Activated CD4-positive, alpha-beta T cell treated with anti-CD3 and anti-CD28 coated beads, Interleukin-2, amount 10 ng/mL, durations not matched to agents 7 days and 5 days (primary cell): ENCODE measurements at places on chromosomes 12 and 14. TPM values are rescaled to one million over a fixed set of nuclear protein-coding genes. Genes with fewer than 3 reads are reported as not detected.

PTPRQ gene
- not detected for total RNA-seq

SPSB2 gene
- total RNA-seq = 15.4 TPM

DPF3 gene
- total RNA-seq = 7.4 TPM

PAPLN gene
- total RNA-seq = 0.30 TPM

CD27 gene
- 134 TPM for total RNA-seq

PAH gene
- total RNA-seq = not detected

CD69 gene
- 71.6 TPM for total RNA-seq

SYNDIG1L gene
- not detected for total RNA-seq

LRRIQ1 gene
- total RNA-seq = not detected

RASSF9 gene
- total RNA-seq = not detected

BIN2 gene
- total RNA-seq = 226 TPM

MYO1H gene
- total RNA-seq = not detected

DNA sequence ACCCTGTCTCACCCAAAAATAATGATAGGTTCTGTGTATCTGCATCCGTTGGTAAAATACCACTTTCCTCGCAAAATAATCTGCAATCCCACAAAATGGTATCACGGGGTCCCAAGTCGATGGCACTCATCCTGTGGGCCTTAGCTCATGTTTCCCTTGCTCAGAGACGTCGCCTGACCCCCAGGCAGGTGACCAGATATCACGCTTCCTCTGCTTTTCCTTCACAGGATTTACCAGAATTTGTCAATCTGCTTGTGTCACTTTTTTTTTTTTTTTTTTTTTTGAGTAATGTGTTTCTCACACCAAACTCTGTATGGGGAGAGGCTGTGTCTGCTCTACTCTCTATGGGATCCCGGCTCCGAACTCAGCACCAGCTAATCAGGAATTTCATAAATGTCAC lies 162.7 kb downstream of the PRKCH start:
- DNase-seq = no peak

DNA sequence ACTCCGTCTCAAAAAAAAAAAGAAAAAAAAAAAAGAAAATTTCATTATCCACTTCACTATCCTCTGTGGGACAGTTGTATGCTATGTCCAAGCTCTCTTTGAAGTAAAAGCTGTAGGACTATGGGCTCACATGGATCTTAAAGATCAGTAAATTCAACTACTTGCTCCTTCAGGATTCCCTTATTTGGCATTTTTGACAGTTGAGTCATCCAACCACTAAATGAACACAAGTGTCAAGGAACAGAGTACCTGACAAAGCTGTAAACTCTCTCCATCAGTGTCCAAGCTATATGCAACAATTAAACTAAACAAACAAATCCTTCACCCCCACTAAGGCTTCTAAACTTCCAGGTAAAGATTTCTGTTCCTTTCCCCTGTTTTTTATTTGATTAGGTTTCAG lies 177.0 kb downstream of the CEP128 start:
- no peak for DNase-seq

DNA sequence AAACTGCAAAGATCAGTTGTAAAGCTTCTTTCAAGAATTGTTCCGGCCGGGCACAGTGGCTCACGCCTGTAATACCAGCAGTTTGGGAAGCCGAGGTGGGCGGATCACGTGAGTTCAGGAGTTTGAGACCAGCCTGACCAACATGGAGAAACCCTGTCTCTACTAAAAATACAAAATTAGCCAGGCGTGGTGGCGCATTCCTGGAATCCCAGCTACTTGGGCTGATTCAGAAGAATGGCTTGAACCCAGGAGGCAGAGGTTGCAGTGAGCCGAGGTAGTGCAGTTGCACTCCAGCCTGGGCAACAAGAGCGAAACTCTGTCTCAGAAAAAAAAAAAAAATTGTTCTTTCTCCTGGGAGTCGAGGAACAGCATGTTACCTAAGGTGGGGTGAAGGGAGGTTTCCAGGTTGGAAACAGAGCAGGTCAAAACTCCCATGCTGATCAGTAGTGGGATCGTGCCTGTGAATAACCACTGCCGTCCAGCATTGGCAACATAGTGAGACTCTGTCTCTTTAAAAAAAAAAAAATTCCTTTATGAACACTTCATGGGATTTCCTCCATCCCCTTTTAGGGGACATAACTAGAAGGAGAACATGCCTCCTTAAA lies 13.9 kb downstream of the FBXO34 start:
- no peak for DNase-seq

- no peak for DNase-seq
Measured at GRCh38 chr12:32989705-32990104, 93.1 kb upstream of the PKP2 start.

DNA sequence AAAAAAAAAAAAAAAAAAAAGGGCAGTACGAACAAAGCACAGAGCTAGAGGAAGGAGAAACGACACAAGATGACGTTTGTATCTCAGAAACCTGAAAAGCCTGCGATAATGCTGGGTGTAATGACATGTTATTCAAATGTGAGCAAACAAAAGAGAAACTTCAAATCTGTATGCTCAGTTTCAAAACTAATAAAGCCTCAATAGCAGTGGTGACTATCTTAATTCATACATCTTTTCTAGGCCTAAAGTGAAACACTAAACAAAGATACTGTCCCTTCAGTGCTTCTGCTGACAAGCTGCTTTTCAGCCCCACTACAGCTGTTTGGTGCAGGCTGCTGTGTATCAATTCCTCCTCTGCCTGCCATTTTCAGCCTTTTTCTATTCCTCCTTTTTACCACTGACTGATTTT lies 15.8 kb downstream of the ITPR2 start:
- no peak for DNase-seq

GRCh38 chr12:80681786-80682185 lies 25.6 kb upstream of the MYF6 start:
- DNase-seq = no peak

GRCh38 chr12:25839470-25839869 lies 119.0 kb upstream of the RASSF8 start:
- DNase-seq = no peak

GRCh38 chr12:79098530-79098929 lies 234.0 kb downstream of the SYT1 start:
- no peak for DNase-seq

DNA sequence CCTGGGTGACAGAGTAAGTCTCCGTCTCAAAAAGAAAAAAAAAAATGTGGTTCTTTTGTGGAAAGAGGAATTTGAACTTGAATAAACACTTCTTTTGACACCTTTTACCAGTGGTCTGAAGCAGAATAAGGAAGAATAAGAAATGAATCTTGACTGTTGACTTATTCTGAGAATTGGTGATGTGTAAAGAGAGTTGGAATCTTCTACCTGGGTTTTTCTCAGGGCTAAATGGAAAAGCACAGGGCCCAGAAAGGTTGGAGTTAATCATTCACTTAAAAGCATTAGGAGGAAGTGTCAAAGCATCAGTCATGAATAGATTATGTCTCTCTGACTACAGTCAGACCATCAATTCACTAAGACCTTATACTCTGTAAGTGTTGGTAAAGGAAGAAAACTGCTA lies 13.9 kb downstream of the PNMA1 start:
- no peak for DNase-seq

DNA sequence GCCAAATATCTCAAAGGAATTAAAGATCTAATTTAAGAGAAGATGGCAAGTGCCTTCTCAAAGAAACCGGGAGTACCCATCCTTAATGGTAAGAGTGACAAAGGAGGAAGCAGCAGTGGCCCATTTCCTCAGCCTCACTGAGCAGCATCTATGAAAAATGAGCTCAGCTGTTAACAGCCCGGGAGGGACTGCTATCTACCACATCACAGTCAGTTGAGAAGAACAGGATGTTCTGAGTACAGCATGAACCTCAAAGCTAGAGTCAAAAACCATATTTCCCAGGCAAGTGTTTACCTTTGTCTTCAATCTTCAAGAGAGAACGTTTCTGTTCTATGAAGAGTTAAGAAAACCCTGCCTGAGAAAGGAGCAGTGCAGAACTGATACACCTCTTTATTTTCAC lies 115.0 kb downstream of the BTG1 start:
- DNase-seq = peak; percentile 74

GRCh38 chr12:53070877-53071492 lies 8.2 kb downstream of the SPRYD3 start:
- no peak for DNase-seq

DNA sequence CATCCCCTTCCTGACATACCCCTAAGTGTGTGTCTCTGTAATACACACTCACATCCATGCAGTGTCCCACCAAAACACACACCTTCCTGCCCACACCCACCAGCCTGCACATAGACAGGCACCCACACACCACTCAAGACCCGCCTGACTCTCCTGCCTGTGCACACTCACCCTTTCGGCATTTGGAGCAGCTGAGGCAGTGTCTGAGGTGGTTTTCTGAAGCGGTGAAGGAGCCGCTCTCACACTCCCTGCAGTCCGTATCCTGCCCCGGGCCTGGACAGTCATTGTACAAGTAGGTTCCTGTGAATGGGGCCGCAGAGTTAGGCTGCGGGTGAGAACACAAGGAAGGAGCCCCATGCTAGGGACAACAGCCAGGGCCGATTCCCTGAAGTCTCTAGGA lies 8.3 kb downstream of the TNFRSF1A start:
- DNase-seq = no peak

GRCh38 chr12:41577995-41578394 lies 389.9 kb downstream of the PDZRN4 start:
- DNase-seq = no peak

GRCh38 chr12:66302827-66303169 lies 505 bp downstream of the HELB start:
- no peak for DNase-seq

DNA sequence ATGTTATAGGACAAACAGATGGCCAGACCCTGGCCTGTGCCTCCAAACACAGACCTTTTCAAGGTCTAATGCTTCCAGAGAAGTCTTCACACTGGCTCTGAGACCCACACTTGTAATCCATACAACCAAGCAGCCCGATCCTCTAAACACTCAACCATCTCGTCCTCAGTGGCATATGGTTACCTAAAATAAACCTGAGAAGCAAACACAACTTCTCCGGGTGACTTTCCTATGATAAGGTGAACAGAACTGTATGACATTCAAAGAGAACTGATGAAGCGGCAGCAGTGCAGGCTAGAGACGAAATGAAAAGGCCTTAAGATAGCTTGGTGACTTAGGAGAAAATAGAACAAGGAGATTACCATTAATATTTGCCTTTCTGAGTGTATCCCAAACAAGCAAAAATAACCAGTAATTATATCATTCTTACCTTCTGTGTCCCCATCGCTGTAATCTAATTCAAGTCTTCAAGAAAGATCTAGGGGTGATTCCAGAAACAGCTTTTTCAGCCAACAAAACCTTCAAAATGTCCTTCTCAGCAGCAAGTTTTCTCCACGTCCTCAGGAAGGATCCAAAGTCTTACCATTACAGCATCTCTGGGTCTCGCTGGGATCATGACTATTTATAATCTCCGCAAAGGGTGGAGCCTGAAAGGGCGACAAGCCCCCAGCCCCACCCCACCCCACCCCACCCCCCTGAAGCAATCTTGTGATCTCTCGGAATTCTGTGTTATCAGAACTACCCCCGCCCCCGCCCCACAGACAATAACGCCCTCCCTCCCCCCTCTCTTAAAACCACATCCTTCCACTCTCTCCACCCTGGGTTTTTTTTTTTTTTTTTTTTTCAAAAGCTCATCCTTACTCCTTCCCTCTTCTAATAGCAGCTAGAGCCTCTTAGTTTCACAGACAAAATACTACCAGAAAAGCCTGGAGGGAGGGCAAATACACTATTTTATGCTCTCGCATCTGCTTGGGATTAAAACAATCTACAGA lies at the start of gene SLC2A3:
Gene SLC2A3, minus strand, starts transcription at position 598 of the 992 bp plus-strand sequence. Its CDS starts 153 bp downstream, at position 445.
- DNase-seq = peak; percentile 89

GRCh38 chr12:77592836-77593235 lies 237.9 kb upstream of the NAV3 start:
- no peak for DNase-seq

- DNase-seq = no peak
Measured at GRCh38 chr12:52673217-52673616, 7.0 kb downstream of the KRT1 start.

DNA sequence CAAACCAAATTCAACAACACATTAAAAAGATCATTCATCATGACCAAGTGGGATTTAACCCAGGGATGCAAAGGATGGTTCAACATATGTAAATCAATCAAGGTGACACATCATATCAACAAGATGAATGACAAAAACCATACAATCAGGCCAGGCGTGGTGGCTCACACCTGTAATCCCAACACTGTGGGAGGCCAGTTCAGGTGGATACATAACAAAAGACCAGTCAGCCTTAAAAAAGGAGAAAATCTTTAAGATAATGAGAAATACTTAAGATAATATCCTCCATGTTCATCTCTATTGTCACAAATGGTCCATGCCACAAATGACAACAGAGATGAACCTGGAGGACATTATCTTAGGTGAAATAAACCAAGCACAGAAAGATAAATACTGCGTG lies 12.4 kb downstream of the L2HGDH start:
- no peak for DNase-seq

DNA sequence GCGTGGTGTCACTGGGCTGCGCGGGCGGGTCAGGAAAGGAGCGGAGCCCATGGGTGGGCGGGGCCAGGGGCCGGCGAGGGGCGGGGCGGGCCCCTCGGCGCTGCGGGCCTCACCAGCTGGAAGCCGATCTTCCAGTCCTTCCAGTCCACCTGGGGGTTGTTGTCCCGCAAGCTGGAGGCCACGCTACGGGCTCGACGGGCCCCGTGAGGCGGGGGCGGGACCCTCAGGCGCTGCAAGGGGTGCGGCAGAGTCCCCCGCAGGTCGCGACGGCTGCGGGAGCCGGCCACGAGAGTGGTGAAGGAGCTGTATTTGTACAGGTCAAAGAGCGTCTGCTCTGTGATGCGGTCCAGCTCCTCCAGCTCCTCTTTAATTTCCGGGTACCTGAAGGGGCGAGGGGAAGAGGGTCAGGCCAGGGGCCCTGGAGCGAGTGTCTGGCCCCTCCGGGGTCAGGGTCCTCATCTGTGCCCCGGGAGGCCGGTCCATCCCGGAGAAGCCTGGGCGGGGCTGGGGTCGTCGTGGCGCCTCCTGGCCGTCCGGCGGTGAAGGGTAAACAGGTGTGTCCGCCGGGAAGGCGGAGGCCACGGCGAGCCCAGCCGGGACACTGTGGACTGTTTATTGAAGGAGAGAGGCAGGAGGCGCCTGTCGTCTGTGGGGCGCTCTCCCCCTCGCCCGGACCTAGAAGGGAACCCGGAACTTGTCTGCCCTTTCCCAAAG lies 11.9 kb downstream of the SCNN1A start:
- DNase-seq = peak; percentile 59

DNA sequence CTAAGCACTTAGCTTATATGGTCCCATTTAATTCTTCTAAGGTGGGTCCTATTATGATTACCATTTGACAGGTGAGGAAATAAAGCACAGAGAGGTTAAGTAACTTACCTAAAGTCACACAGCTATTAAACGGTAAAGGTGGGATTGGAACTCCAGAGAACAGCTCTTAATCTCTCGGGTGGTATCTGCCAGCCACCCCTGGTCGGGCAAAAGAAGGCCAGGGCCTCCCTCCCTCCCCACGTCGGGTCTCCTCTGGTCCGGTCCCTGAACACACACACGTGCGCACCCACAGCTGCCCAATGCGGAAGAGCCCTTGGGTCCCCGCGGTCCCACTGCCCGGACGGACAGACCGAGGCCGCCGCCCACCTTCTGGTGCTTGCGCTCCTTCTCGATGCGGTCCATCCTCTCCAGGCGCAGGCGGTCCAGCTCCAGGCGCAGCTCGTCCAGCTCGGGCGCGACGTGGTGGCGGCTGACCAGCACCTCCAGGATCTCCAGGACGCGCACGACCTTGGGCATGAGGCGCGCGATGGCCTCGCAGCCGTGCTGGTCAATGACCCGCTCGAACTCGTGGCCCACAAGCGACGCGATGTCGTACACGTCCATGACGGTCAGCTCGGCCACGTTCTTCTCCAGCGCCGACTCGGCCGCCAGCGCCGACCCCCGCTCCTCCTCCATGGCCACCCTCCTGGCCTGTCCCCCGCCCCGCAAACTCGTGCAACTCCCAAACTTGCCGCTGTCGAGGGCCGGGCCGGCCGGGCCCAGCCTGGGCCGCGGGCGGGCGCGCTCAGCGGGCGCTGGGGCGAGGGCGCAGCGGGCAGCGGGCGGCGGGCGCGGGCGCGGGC lies 490 bp downstream of the RILPL1 start:
- DNase-seq = peak; percentile 13
